ENCODE measurements at places on chromosomes 7 and 10. TPM values are rescaled to one million over a fixed set of nuclear protein-coding genes. Genes with fewer than 3 reads are reported as not detected.

- no peak for DNase-seq
Measured at GRCh38 chr10:130934293-130935127, 377.0 kb downstream of the TCERG1L start.

- no peak for DNase-seq
Measured at GRCh38 chr7:28630350-28630749, 218.0 kb downstream of the CREB5 start.

DNA sequence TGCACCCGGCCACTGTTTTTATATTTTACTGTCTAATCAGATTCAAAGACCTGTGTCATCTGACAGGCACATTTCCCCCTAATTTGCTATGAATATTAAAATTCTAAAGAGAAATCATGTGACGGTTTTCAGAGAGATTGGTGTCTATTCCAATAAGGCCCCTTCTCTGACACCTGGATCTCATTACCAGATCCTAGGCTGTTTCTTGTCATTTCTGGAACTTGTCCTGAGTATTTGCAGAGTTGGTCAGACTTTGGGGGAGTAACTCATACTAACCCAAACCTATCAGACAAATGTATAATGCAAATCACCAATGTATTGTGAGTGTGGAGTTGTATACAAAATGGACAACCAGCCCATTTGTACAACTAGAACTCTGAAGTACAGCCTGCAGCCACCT lies 29.5 kb downstream of the MYO1G start:
- DNase-seq = no peak

GRCh38 chr7:7921830-7922229 lies 46.8 kb upstream of the GLCCI1 start:
- no peak for DNase-seq

DNA sequence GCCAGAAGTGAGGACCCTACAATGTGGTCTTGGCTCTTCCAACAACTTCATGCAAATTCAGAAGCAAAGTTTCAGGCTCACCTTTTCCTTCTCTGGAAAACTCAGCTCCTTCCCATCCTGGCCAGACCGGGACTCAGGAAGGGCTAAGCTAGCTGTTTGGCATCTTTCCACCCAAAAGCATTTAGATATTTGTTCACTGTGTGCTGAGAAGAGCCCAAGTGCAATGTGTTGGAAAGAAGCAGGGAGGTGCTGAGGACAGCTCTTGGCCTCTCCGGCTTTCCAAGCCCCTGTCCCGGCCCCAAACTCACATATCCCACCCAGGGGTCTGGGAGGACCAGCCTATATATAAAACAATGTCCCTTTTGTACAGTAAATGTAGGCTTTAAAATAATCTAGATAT lies 44.5 kb downstream of the MKI67 start:
- DNase-seq = no peak

CHN2 gene
- 3.6 TPM for total RNA-seq

DNA sequence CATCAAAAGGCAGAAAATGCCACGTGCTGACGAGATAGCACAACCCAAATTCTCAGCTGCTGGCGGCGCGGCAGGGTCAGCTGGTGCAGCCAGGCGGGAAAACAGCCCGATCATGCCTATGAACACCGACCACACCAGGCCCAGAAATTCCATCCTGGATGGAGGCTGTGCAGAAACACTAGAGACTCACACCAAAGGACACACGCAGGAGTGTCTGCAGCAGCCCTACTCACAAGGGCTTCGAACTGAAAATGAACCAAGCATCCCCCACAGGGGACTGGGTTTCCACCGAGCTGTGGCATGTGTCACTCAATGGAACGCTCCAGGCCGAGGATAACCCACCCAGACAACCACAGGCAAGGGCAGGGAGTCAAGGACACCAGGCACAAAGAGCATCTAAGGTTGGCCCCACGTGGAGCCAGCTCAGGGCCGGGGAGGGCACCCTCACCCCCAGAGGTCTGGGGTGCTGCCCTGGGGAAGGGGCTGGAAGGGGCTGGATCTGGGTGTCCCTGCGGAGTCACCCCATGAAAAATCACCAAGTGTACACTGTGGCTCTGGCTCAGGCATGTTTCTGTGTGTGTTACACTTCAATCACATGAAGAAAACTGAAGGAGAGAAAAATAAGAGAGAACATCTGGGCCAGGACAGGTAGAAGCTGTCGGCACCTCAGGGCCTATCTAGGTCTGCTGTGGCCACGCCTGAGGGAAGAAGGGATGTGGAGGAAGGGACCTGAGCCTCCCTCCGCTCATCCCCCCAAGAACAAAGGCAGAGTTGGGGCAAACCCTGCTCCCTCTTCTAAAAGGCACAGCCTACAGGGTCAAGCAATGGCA lies 33.0 kb downstream of the RASGEF1A start:
- DNase-seq = no peak

DNA sequence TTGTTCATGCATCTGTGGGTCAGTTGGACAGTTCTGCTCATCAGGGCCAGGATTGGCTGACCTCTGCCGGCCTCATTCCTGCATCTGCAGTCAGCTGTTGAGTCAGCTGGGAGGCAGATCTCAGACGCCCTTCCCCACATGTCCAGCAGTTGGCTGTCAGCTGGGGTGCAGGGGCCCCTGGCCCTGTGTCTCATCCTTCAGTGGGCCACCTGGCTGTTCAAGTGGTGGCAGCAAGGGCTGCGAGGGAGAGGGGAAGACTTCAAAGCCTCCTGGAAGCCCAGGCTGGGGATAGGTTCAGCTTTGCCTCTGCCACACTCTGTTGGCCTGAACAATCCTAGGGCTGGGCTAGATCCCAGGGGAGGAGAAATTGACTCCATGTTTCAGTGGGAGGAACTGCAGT lies 33.2 kb downstream of the TACR2 start:
- DNase-seq = no peak

DNA sequence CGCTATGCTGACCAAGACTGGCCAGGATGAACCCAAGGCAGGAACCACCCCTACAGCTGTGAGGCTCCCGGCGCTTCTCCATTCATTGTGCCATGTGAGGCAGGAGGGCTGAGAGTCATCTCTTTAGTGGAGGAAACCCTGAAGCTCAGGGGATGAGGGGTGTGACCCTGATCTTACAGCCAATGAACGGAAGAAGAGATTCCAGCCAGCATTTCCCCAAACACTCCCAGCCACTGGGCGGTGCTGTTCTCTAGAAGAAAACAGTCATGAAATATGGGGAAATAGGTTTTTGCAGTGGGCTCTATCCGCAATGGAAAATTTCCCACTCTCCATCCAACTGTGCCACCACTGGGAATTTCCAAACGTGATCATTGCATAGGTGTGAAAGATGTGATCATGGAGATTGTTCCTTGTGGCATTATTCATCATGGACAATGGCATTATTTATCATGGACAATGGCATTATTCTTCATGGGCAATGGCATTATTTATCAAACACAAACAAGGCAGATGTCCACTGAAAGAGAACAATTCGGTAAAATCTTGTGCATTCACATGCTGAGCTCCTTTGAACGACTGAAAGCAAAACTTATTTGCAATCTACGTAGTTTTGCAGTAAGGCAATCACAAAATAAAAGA lies 14.0 kb upstream of the SLC18A2 start:
- DNase-seq = no peak

- no peak for DNase-seq
Measured at GRCh38 chr10:93614101-93614825, 1.9 kb downstream of the PDE6C start.

MCM10 gene
- total RNA-seq = 9.8 TPM

DNA sequence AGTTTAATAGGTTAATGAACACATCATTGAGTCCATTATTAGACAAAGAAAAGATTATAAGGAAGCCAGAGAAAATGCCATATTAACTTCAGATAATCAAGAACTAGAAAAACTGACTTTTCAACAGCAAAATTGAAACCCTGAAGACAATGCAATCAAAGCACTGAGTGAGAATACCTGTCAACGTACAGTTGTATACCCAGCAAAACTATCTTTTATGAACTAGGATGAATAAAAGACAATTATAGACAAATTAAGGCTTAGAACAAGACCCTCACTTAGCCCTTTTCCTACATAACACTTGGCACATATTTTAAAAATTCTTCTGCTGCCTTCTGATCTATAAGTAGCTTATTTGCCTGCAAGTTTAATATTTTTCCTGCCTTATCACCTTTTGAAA lies 19.0 kb upstream of the DGKI start:
- no peak for DNase-seq

TMEM254 gene
- total RNA-seq = 31.6 TPM

GRCh38 chr10:42488416-42488815 lies 150.0 kb downstream of the ZNF33B start:
- no peak for DNase-seq

GRCh38 chr10:12111528-12111927 lies 17.9 kb upstream of the SEC61A2 start:
- DNase-seq = no peak

GRCh38 chr10:102627736-102628293 lies 16.5 kb upstream of the TRIM8 start:
- no peak for DNase-seq

GPR26 gene
- not detected for total RNA-seq

ST8SIA6 gene
- total RNA-seq = 0.57 TPM

NME8 gene
- total RNA-seq = not detected

GRCh38 chr10:119448628-119449584 lies 93.6 kb downstream of the RGS10 start:
- DNase-seq = no peak

LBX1 gene
- 0.12 TPM for total RNA-seq

- no peak for DNase-seq
Measured at GRCh38 chr10:86377797-86378146, 11.2 kb upstream of the GRID1 start.

DNA sequence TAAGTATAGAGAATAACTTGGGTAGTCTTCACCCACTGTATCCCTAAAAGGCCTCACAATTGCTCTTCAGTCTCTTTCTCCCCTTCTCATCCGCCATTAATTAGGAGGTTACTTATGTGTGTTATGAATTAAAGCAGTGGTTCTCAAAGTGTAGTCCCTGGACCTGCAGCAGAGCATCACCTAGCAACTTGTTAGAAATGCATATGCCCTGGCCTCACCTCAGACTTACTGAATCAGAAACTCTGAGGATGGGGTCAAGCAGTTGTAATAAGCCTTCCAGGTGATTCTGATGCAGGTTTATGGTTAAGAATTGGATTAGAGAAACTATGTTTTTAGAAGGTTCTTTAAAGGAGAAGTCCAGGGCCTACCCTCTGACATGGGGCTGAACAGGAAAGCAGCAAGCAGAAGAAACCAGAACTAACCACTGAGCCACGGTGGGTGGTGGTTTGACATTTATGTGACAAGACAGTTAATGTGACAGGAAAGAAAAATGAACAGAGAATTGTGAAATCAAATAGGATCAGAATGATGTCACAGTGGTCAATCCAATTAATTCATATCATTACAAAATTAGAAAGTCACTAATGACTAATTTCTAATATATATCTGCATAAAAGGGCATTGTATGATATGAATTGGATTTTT lies 37.6 kb downstream of the ENTPD1 start:
- DNase-seq = no peak

DNA sequence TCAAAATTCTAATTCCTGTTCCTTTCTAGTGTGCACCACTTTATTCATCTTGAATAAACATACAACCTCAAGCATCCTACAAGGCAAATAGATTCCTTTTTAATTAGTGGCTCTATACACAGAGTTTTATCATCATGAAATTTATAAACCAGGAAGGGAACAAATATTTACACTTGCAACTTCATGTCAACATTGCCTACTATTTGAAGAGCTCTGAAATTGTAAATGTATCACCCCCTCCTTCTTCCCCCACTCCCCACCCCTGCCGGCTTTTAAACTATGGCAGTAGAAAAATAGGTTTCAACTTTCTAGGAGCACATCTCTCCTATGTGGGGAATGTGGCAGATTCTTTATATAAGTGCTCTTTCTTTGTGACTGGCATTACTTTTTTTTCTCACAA lies 49.6 kb downstream of the KAT6B start:
- no peak for DNase-seq

DNA sequence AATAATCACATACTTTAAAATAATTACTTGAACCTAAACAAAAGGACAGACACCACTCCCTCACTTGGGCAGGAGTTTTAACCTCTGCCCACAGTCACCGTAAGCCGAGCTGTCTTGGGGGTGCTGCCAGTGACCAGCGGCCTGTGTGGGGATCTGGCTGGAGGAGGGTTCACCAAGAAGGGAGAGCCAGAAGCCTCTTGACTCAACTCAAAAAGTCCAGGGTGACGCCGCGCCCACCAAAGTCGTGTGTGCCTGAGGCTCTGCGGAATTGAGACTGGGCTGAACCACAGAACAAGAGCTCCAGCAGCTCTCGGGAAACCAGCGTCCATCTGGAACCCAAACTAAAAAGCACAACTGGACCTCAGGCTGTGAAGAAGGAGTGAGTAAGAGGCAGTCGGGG lies 35.8 kb downstream of the ZFAND2A start:
- DNase-seq = no peak

GRCh38 chr7:4706384-4707216 lies 24.5 kb downstream of the FOXK1 start:
- no peak for DNase-seq

Measured in NCI-H460 (cell line).